NCI-H446 (cell line): ENCODE measurements at places on chromosomes 4 and X.

DNA sequence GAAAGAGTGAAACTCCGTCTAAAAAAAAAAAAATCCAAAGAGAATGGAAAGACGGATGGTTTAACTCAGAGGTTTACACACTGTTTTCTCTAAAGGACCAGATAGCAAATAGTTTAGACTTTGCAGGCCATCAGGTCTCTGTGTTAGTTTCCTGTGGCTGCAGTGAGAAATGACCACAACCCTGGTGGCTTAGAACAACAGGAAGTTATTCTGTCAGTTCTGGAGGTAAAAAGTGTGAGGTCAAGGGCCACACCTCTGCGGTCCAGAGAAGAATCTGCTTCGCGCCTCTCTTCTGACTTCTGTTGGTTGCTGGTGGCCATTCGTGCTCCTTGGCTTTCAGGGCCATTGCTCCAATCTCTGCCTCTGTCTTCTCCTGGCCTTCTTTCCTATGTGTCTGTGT is 76.9 kb downstream of the TENM3 start:
- no peak for DNase-seq

- no peak for DNase-seq
Measured at GRCh38 chr4:176002007-176002613, 63.5 kb upstream of the WDR17 start.

DNA sequence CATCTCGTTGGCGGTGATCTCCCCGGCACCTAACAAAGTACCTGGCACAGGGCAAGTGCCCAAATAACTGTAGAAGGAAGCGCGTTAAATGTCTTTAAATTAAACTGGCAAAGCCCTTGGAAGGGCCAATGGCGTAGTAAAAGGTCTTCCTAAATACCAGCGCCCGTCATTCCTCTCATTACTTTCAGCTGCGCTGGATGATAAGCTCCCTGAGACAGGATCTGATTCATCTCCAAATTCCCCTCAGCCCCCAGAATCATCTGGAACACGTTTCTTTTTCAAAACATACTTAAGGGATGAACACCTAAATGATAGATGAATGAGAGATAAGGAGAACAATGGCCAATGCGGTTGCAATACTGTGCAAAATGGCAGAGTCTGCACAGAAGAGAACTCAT is 95.1 kb downstream of the AFAP1 start:
- no peak for DNase-seq

- DNase-seq, result no peak
Measured at GRCh38 chrX:40570346-40571093, 10.2 kb upstream of the ATP6AP2 start.

- peak; percentile 40 for DNase-seq
Measured at GRCh38 chrX:153592966-153593688, 5.8 kb downstream of the CCNQ start.

GRCh38 chrX:78693012-78693411 is 33.9 kb upstream of the RTL3 start:
- DNase-seq, result no peak

DNA sequence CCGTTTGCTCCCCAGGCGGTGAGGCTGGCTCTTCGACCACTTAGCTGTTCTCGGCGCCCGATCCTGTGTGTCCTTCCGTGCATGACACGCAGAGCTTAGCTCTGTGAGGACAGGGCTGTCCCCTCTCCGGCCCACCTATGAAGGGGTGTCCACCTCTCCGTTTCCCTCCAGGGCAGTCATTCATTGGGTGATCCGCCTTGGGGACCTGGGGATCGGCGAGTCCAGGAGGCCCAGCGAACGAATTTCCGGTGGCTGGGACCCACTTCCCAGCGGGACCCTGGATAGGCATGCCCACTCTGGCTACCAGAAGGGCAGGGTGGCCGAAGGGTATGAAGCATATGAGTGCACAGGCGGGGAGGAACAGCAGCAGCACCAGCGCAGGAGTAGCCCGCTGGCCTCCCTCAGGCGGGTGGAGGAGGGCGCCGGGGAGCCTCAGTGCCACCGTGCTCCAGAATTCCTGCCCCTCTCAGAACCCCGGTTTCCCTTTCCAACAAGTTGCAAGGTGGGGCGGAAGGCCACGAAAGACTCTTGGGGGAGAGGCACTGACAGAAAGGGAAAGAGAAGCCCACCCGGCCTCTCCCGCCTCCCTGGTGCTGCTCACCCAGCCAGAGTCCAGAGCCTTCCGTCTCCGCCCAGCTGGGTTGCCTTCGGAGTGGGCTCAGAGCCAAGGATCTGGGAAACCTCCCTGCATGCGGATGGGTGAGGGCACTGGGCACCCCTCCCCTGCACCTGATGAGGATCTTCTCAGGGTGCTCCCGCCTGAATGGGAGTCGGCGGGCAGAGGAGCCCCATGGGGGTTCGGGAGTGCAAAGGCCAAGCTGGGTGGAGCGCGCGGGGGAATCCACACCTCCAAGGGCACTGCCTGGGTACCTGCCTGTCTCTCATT is 8.6 kb downstream of the HMX1 start:
- DNase-seq, result no peak

DNA sequence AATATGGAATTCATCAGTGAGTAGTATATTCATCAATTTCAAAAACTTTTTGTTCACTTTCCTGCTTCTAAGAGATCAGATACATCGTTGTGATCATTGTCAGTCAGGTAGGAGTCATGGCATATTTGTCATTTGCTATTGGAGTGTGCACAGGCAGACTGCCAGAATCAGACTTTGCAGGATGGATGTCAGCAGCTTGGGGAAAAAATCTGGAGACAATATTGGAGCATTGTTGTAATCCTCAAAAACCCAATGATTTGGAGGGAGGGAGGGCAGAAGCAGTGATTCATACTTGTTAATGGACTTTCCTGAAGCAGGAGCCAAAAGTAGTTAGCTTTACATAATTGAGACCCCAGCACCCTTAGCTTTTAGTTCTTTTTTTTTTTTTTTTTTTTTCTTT is 59.6 kb upstream of the DRP2 start:
- DNase-seq, result no peak
